ENCODE measurements at places on chromosomes 7 and 10. TPM values are rescaled to one million over a fixed set of nuclear protein-coding genes. Genes with fewer than 3 reads are reported as not detected.
A peak's percentile ranks its signal among the peaks of the same experiment; 100 is the strongest.

DNA sequence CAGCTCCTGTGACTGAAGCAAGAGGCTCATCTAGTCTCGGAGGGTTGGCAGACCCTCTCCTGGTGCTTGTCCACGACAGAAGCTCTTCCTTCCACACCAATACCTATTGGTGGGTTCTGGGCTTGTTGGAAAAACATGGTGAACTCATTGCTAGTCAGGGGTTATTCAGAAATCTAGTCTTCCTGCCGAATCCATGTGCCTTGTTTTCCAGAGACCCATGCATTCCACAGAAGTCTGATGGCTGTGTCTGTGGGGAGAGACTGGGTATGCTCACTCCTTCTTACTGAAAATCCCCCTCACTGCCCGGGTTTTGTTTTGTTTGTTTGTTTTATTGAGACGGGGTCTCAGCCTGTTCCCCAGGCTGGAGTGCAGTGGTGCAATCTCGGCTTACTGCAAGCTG, 138.3 kb downstream of the DNAJB6 start:
- peaks cover 53% of the 10 kb centered on the region for H3K4me1 ChIP-seq
- H3K27me3 ChIP-seq, result no peaks in the 10 kb centered on the region
- no peak overlapping the region for H3K27ac ChIP-seq
- peaks cover 15% of the 10 kb centered on the region for H3K36me3 ChIP-seq
- no peak overlapping the region for H3K4me3 ChIP-seq

GRCh38 chr7:157576415-157576814, 239.6 kb downstream of the DNAJB6 start:
- no peaks in the 10 kb centered on the region for H3K36me3 ChIP-seq
- peak; percentile 75 for DNase-seq
- H3K4me3 ChIP-seq, result peak overlapping the region; percentile 68
- peak overlapping the region; percentile 82 for H3K27ac ChIP-seq
- peaks cover 23% of the 10 kb centered on the region for H3K4me1 ChIP-seq

DNA sequence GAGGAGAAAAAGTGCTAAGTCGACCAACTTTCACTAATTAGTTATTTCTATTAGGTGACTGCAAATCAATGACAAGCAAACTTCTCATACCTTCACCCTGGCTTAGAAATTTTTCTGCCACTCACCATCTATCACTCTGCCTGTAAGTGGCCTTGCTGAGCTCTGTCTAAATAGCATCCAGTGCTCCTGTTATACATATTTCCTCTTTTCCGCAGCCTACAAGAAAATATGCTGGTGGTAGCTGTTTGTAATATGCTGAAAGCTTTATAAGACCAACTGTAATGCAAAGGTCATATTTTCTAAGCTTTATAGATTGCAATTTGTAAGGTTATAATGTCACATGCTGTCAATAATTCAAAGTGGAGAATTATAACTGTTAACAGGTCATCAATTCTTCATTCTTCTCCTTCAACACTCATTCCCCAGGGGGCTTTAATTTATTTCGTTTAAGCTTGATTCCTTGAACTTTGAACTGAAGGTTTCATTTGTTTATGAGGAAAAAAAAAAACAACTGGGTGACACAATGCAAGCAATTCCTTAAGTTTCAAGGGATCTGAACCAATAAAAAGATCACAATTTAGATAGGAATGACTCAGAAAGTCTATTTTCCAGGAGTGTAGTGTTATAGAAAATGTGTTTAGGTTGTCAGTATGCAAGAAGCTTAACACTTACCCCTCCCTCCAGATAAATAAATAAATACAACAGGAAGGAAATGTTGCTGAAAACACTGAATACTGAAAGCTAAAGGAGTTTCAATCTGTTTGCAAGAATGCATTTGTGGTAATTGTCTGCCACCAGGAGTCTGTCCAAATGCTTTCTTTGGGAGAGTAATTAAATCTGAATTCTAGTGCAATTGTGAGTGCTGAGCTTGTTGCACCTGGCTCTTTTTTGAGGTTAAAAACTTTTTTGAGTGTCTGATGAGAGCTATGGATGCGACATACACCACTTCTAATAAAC, 183.7 kb downstream of the SORCS1 start:
- no peaks in the 10 kb centered on the region for H3K27me3 ChIP-seq
- H3K36me3 ChIP-seq, result no peaks in the 10 kb centered on the region
- H3K4me3 ChIP-seq, result no peak overlapping the region
- H3K27ac ChIP-seq, result no peak overlapping the region
- no peaks in the 10 kb centered on the region for H3K4me1 ChIP-seq

ANKRD61 gene
- total RNA-seq, result 0.32 TPM

ERVW-1 gene
- not detected for total RNA-seq

CYP2C8 gene
- total RNA-seq, result 0.14 TPM

RSPH10B2 gene
- 0.48 TPM for total RNA-seq

Measured in activated CD4-positive, alpha-beta T cell treated with anti-CD3 and anti-CD28 coated beads for 36 hours (primary cell).